Kasumi-1 (cell line): ENCODE measurements at places on chromosomes 1 and 21.

DNA sequence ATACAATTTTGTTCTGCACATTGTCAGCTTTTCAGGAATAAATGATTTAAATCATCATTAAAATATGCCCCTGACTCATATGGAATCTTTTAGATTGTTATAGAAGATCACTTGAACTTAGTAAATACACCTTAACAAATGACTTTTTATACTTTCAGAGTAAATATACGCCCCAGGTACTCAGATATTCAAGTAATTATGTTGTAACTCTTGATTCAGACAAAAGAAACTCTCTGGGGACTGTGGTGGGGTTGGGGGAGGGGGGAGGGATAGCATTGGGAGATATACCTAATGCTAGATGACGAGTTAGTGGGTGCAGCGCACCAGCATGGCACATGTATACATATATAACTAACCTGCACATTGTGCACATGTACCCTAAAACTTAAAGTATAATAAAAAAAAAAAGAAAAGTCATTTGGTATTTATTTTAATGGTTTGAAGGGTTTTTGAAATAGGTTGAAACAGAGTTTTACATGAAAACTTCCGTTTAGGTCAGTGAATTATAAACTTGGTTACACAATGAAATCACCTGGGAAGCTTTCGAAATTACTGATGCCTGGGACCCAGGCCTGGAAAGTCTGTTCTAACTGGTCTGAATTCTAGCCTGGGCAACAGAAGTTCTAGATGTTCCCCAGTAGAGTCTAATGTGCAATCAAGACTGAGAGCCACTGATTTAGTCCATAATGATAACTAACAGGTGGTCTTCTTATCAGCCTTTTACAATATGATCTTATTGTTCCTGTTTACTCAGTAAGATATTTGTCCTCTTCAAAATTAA lies 320.5 kb upstream of the NR5A2 start:
- no peak for DNase-seq

GRCh38 chr1:116129537-116129936 lies 18.3 kb downstream of the MAB21L3 start:
- DNase-seq, result no peak

DNA sequence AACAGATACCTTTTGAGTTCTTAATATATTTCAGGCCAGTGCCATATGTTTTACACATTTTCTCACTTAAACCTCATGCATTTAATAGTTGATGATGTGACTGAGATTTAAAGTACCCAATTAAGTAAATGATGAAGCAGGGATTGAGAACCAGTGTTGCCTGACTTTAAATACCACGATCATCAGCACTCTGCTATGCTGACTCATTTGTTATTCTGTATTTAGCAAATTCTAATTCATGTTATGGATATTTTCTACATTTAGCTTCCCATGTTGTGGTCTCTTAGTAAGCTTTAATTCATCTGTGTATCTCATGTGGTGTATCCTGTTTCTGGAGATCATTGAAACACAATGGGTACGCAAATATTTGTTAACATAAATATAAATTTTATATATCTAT lies 363.0 kb downstream of the PTBP2 start:
- no peak for DNase-seq

- DNase-seq, result no peak
These were observed 569.6 kb upstream of the ADGRL2 start for GRCh38 chr1:81230983-81231728.

GRCh38 chr1:27632387-27633297 lies 2.3 kb downstream of the FGR start:
- no peak for DNase-seq

DNA sequence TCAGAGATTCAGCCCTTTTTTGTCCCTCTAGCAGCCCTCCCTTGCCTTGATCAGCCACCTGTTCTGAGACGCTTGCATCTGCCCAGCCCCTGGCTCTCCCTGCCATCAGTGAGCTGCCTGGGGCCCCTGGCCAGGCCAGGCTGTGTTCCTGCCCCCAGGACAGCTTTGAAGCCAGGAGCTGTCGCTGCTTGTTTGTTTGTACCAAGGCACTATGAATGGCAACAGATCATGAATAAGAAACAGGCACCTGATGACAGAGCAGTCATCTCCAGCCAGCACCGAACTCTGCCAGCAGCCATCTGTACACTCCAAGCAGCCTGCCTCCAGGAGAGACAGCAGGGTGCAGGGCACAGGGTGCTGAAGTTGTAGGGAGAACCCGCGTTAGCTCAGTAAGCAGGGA lies 8.1 kb upstream of the VWA5B1 start:
- DNase-seq, result no peak

- DNase-seq, result no peak
These were observed 210.3 kb upstream of the USP24 start for GRCh38 chr1:55425310-55425930.
